ENCODE measurements at places on chromosomes 1 and 21.

GRCh38 chr1:194512957-194513356 is 1326.5 kb upstream of the B3GALT2 start:
- no peak for DNase-seq

DNA sequence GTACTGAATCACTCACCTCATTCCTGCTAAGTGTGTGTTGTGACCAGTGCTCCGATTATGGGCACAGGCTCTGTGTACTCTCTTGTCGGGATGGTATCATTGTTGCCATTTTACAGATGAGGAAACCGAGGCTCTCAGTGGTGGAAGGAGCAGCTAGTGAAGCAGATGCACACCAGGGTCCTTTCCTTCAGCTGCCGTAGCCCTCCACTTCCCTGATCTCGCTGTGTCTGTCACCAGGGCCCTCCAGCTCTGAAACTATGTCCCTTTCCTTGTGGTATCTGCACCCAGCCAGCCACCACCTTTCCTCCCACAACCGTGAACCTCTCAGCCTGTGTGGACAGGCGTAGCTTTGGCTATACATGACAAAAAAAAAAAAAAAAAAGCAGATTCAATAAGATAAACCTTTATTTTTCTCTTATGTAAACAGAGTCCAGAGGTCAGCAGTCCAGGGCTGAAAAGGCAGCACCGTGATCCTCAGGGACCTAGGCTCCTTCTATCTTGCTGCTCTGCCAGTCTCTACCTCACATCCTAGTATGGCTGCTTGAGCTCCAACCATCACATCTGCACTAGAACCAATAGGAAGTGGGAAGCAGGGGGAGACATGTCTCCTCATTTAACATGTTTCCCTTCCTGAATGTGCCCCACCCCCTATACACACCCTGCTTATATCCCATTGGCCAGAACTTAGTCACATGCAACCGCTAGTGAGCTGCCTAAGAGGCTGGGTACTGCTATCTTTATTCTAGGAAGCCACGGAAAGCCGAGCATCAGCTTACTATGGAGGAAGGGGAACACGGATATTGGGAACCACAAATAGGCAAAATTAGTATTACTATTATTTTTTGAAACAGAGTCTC is 44.3 kb downstream of the TMEM51 start:
- no peak for DNase-seq

- peak; percentile 79 for DNase-seq
Measured at GRCh38 chr1:68496680-68497357, at the start of gene DEPDC1. Gene DEPDC1, minus strand, starts transcription at chr1:68497082. Its CDS starts 83 bp downstream, at chr1:68496999.

DNA sequence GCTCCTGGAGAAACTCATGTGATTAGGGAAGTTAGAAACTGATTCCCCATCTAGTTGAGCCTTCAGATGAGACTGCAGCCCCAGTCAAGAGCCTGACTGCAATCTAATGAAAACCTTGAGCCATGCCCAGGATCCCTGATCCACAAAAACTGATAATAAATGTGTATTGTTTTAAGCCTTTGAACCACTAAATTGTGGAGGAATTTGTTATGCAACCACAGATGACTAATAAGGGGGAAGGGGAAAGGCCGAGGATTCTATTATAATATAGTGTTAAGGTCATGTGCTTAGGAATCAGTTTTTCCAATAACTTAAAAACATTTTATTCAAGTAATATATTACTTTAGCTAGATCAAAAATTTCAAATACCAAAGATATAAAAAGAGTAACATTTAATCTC is 52.8 kb upstream of the USP25 start:
- DNase-seq = no peak

DNA sequence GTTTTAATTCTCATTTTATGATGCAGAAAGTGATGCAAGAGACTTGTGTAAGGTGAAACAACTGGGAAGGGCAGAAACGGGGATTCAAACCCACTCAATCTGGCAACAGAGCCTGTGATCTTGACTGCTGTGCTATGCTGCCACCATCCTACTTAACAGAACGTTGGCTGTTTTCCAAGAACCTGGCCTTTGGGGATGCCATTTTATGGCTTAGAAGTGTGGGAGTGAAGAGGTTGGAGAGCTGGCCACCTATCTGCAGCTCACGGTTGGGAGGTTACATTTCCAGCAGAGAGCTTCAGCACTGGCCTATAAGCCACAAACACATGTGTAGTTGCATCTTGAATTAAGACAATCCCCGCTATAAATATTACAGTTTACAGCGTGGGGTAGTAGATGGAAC is 235.3 kb downstream of the PRDM2 start:
- no peak for DNase-seq

Data from hippocampal formation (tissue), 2 donors.